ENCODE measurements at places on chromosomes 16 and 17.
A peak's percentile ranks its signal among the peaks of the same experiment; 100 is the strongest.

DNA sequence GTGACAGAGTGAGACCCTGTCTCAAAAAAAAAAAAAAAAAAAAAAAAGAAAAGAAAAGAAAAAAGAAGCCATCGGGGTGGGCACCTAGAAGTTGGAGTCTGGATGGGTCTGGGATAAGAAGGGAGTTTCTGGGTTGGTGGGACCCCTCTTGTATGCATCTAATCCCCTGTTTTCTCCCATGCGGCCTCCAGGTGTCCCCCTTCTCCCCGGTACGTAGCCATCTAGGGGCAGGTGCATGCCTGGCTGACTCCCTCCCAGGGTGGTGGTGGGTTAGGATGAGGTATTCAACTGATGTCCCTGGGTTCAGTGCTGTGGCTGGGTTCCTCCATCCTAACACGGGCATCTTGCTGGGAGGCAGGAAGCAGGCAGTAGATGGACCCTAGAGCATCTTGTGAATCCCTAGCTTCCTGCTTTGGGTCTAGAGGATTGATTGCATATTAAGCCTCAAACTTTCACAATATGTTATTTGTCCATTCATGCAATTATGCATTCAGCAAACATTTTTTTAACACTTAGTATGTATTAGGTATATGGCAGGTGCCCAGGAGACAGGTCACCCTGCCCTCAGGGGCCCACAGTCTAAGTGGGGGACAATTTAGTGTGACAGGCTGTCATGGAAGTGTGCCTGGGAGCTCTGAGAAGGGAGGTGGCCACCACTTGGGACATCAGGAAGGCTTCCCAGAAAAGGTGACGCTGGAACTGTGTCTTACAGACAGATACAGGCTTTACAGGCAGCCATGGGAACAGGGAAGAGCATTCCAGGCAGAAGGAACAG, 13.1 kb downstream of the FMNL1 start:
- DNase-seq = no peak

DNA sequence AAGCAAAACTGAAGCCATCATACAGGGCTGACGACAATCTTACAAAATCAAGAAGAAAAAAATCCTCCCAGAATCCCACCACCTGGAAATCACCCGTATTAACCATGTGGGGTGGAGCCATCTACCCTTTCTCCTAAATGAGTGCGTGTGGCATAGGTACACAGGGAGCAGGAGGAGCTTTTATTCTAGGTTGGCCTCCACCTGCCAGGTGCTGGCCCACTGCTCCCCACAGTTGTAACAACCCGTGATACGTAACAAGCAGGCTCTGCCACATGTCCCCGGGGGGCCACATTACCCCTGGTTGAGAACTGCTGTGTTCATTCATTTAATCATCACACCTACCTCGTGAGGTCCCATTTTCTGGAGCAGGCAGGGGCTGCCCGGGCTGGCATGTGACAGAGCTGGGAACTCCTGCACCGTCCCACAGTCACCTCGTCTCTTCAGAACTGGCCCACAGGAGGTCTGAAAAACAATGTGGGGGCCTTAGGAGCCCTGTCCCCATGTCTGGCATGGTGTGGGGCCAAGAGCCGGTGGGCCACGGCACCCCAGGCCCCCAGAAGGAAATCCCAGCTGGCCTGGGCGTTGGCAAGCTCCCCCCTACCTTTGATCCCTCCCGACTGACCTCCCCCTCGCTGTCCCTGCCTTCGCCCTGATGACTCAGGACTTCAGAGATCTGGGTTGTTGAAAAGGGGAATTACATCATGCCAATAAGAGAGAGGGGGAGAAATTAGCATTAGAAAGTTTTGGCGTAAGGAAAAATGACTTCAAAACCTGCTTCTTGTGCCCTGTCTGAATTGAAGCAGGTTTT, 12.9 kb downstream of the CMIP start:
- peak; percentile 61 for DNase-seq

DNA sequence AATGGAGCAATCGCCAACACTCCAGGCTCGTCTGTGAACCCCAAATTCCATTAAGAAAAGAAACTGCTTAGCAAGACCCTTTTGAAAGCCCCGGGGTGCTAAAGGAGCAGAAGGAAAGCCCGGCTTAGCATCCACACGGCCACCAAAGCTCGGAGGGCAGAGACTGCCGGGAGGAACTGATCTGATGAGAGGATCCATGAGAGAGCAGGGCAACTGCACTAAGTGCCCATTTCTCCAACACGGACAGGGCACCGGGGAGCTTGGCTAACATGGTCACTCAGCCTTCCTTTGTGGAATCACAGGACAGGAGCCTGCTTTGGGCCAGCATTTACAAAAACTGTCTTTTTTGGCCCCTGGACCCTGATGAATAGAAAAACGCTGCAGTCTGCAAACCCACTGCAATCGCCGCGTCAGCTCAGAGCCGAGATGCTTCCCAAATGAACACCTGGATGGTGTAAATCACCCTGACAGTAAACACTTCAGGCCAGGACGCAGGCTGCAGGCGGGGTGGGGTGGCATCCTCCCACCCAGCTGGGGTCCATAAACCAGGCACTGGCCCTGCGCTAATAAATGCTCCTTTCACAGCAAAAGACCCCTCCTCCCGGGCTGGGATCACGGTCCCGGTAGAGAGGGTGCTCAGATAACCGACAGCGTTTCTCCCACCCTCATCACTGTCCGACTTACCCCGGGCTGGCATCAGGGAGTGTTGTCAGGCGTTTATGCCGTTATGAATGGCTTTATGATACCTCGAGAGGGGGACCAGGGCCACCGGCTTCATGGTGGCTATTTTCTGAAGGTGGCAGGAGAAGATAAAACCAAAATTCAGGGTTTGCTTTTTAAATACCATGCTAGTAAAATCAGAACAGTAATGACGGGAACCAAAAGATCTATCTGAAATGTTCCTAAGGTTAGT, 299.5 kb downstream of the IRF8 start:
- DNase-seq = no peak

DNA sequence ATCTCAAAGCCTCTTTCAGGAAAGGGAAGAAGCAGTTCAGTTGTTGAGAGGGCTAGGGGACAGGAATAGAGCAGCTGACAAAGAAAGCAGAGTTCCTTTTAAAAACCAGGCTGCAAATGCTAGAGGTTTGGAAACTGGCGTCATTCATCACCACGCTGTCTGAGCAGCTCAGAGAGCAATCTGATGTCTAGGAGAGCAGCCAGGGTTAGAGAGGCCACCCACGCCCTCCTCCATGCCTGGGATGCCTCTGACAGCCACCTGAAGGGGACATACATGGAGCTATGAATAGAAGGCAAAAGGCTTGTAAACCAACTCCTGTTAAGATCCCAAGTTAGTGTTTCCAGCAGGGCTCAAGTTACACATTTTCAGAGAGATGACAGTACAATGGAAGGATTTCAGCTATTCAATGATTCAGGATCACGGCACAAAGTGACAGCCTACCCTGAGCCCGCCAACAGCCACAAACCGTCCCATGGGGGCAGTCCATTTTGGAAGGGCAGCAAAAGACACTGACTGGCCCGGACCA, 12.4 kb downstream of the RAB5C start:
- no peak for DNase-seq

DNA sequence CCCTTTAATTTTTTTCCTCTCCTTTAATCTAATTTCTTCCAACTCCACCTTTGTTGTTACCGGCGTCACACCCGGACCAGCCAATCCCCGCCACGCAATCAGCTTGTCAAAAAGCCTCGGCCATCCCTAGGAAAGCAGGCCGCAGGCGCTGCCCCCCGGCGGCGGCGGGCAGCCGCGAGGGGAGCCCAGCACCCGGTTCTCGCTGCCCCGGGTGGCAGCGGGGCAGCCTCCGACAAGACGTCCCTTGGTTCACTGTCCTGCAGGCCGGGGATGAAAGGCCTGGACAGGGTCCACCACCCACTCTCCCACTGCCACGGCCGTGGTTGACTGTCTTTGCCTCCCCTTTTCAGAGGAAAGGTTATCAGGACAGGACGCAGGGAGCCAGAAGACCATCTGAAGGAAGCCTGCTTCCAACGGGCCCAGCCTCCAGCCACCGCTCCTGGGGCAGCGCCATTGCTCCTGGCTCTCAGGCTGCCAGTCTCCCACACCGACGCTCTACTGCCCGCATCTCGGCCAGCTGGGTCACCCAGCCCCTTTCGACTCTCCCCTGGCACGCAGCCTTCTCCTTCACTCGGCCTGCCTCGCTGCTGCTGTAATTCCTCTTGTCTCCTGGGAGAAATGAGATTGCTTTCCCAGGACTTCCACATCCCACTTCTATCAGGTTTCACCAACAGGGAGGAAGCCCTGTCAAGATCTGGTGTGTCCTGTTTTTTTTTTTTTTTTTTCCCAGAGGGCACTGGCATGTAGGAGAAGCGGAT, 2.8 kb upstream of the UBTF start:
- peak; percentile 75 for DNase-seq

- DNase-seq = no peak
Observed at GRCh38 chr17:17510456-17511292, 14.5 kb upstream of the RASD1 start.

DNA sequence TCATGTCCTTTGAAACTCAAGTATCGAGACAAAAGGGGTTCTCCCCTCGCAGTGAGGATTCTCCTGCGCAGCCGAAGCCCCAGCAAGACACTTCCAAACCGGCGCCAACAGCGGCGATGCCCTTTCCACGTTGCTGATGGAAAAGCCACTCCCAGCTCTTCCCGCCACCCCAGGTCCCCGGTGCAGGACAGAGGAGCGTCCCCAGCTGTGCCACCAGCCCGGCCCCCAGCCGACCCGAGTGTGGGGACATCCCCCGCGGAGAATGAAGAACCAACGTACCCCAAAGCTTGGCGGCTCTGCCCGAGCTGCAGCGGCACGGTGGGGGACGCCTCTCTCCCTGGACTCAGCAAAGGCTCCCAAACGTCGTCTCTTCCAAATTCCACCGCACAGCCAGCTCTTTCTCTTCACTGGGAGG, 573 bp downstream of the CHST6 start:
- no peak for DNase-seq

GRCh38 chr17:7084088-7084487, 4.0 kb upstream of the CLEC10A start:
- no peak for DNase-seq

GRCh38 chr16:80751167-80751566, 53.2 kb downstream of the CDYL2 start:
- peak; percentile 33 for DNase-seq

GRCh38 chr17:48611681-48612455, 1.1 kb upstream of the HOXB7 start:
- no peak for DNase-seq

- no peak for DNase-seq
Observed at GRCh38 chr16:57482845-57483545, 3.3 kb downstream of the DOK4 start.

- DNase-seq = no peak
Observed at GRCh38 chr17:82948081-82948511, 108.3 kb upstream of the ZNF750 start.

DNA sequence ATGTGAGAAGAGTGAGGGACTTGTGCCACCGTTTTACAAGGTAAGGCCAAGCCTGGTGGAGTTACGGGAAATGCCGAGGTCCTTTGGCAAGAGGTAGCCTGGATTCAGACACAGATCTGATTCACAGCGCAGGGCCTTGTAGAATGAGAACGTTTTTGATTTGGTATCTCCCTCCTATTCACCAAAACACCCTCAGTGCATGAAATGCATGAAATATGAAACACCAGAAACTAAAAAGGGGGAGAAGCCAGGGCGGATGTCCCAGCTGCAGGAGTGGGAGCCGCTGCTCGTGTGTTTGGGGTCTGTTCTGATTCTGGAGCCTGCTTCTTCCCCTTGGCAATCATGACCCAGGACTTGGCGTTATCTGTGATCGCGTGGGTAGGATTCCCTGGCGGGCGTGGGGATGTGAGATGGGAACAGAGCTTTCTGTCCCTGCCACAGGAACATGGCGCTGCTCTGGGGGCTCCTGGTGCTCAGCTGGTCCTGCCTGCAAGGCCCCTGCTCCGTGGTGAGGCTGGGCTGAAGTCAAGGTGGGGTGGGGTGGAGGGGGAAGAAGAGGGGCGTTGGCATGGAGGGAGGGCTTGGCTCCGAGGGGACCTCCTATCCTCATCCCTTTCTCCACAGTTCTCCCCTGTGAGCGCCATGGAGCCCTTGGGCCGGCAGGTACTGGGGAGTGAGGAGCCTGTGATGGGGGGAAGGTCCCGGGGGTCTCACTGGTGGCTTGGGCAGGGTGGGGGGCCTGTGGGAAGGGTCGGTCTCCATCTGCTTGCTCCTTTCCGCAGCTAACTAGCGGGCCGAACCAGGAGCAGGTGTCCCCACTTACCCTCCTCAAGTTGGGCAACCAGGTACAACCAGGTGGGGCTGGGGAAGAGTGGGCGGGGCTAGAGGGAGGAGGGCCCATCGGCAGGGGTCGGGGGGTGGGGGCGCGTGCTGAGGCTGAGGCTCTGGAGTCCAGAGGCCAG, 2.2 kb downstream of the SERPINF2 start:
- DNase-seq = no peak

DNA sequence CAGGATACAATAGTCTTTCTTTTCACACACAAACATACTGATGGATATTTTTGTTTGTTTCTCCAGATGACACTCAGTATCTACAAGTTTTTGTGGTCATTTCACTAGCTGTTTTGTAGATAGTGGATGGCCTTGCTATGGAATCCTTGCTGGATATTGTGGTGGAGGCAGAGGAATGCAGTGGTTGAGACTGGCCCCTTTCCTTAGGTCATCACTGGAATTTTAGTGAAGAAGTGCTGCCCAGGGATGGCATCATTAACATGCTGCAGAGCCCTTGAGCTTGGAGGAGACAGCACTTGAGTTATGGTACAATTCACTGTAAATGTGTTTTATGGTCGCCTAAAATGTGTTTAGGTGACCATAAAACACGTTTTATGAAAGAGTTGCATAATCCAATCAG, 455.9 kb upstream of the HSBP1 start:
- no peak for DNase-seq

DNA sequence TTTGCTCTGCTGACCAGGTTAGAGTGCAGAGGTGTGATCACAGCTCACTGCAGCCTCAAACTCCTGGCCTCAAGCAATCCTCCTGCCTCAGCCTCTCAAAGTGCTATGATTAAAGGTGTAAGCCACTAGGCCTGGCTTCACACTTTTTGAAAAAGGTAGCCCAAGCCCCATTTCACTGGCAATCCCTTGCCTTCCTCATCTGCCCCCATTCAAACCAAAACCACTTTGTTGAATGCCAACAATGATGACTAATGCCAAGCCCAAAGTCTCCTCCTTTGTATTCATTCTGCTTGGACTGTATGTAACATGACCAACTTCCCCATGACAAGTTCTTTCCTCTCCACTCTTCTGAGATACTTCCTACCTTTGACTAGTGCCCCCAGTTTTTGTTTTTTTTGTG, 33.1 kb downstream of the N4BP1 start:
- DNase-seq = peak; percentile 51

- DNase-seq = no peak
Observed at GRCh38 chr17:13973960-13974651, 95.2 kb upstream of the COX10 start.

- no peak for DNase-seq
Observed at GRCh38 chr16:85571563-85571812, 41.6 kb upstream of the GSE1 start.

DNA sequence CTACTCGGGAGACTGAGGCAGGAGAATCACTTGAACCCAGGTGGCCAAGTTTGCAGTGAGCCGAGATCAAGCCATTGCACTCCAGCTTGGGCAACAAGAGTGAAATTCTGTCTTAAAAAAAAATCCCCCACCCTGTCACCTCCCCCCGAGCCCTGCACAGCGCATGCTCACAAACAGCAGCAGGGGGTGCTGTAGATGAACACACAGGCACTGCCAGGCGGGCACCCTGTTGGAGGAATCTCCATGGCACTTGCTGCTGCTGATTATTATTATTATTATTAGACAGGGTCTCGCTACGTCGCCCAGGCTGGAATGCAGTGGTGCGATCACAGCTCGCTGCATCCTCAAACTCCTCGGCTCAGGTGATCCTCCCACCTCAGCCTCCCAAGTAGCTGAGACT, 24.6 kb downstream of the FZD2 start:
- DNase-seq = no peak

Measured in NCI-H226 (cell line).